Cerebellar cortex (tissue), 1 donor: ENCODE measurements at places on chromosomes 4 and X.

- DNase-seq, result no peak
Observed at GRCh38 chr4:173264245-173264644, 69.9 kb downstream of the HMGB2 start.

DNA sequence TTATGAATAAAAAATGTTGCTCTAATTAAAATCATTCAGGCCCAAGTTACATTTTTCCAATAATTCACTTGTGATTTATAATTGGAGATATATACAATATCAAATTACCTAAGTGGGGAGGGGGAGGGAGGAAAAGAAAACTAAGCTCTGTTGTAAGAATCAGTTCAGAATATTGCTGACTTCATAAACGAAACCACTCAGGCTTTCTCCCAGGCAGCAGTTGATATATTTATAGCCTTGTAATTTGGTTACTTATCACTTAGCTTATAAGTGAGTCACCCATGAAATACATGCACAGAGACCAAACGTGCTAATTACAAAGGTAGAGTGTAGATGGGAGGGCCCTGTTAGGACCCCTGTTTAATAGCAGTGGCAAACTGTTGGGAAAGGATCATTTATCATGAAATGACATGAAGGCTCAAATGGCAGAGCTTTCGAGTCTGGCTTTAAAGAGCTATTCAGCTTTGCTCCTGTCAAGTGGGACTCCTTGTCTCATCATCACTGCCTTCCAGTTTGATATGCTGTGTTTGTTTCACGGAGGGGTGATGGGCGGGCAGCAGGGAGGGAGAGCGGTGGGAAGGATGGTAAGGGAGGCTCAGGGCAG is 105.6 kb upstream of the PGRMC2 start:
- no peak for DNase-seq

- DNase-seq, result peak; percentile 16
Observed at GRCh38 chr4:95050980-95051701, 293.4 kb downstream of the BMPR1B start.

DNA sequence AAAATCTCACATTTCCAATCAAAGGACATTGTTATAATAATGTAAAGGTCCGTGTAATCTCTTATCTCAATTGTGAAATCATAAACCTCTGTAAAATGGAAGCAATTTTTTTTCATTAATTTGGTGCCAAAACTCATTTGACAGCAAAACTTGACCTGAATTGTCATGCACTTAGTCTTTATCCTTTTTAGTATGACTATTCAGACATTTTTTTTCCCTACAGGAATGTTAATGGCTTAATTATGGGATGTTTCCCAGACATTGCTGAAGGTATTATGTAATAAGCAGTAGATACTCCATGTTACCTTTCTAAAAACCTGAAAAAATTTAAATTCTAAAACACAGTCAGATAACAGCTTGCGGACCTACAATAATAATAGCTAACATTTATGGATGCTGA is 228.9 kb downstream of the LHFPL1 start:
- DNase-seq, result no peak

DNA sequence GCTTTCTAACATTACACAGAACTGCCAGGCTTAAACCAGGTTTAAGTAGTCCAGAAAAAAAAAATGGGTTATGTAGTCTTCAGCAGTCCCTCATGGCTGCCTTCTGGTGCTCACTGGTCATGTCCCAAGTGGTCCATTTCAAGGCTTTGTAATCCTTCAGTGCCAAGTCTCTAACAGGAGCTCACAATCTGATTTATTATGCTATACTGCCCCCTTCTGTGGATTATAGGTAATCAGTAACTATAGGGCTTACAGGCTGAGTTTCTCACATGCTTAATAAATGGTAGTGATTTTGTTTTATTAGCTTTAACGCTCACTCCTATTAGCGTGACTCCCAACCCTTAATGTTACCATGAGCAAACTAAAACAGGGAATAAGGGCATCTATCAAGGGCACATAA is 92.5 kb upstream of the EDA2R start:
- DNase-seq, result peak; percentile 30

DNA sequence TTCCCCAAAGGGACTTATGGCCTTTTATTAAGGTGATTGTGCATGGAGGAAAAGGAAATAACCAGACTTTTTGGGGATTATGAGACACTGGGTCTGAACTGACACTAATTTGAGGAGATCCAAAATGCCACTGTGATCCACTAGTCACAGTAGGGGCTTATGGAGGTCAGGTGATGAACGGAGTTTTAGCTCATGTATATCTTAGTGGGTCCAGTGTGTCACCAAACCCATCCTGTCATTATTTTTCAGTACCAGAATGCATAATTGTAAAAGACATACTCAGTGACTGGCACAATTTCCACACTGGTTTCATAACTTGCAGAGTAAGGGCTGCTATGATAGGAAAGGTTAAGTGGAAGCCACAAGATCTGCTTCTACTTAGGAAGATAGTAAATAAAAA is 131.3 kb downstream of the RTL3 start:
- no peak for DNase-seq

- DNase-seq, result no peak
Observed at GRCh38 chr4:112736718-112737135, 99.8 kb downstream of the LARP7 start.

DNA sequence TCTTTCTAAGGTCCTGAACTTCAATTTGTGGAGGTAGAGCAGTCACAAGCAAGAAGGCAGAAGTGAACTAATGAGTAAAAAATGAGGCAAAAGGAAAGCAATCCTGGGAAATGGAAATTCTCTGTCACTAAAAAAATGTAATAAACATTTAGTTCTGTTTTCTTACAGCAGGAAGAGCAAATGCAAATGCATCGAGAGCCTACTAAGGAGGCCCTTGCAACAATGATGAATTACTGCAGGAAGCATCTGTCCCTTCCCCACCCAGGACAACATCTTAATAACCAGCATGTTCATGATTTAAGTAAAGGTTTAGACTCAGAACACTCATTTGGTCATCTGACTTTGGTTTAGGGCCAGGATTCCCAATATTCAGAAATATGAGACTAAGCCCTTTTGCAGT is 341.4 kb upstream of the NOCT start:
- no peak for DNase-seq

DNA sequence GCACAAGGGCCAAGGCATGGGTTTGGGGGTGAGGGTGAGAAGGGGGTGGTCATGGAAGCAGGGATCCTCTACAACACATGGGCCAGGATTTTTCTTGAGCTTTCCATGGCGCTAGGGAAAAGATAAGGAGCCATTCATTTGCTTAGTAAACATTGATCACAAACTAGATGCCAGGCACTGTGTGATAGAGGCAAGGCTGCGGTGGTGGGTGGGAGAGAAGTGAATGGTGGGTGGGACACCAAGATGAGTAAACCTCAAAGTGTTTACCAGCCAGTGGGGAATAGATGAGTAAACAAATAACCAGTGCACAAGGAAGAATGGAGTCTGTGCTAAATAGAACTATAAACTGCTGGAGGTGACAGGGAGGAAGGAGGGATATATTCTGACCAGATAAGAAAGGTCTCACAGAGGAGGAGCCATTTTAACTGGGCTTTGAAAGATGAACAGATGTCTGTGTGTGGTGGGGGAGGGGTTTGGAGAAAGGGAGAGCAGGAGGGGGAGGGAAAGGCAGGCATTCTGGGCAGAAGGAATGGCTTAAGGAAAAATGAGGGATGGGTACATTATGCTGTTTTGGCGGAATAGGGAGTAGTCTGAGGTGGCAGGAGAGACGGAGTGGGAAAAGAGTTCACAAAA is 48.0 kb upstream of the LAS1L start:
- DNase-seq, result no peak

DNA sequence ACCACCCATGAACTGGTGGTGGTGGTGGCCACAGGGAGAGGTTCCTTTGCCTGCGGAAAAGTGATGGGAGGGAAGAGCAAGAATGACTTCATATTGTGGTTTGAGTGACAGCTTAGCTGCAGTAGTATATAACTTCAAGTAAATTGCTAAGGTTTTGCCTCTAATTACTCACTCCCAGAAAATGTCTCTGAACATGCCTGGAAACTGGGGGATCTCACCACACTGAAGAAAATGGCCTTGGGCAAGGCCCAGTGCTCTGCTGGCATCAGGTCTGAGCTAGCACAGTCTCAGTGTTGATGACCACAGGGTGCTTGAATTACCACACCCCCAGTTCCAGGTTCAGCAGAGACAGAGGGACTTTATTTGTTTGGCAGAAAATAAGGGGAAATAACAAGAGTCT is 2085.4 kb downstream of the ARAP2 start:
- no peak for DNase-seq
